ENCODE measurements at places on chromosomes 13 and 19.

DNA sequence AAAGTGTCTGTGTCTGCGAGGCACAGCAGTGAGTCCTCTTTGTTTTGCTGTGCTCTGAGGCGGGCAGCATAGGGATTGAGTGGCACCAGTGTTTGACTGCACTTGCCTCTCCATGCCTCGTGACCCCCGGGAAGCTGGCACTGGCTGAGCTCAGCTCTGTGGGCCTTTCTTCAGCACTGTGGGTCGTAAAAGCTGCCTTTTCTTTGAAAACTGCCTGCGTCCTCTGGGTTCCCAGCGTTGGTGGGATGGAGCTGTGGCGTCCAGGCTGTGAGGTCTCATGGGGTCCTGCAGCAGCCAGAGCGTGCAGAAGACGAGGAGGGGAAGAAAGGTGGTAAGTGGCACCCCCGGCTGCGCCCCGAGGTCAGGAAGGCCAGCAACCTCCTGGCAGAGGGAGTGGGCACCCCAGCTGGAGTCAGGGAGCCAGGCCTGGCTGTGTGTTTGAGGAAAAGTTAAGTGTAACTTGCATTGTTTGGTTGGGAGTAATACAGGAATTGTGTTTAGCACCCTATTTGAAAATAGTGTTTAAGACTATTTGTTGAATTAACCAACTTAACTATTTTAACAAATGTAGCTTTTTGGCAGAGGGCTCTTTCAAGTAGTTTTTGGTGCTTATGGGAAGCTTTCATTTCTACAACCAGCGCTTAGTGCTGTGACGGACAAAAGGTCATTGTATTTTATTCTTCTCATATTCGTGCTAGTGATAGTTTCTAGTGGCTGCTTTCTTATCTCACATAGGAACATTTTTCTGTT, 79.3 kb upstream of the TEX29 start:
- peak; percentile 83 for DNase-seq

- DNase-seq: peak; percentile 89
Measured at GRCh38 chr13:40666045-40666932, at the start of gene FOXO1. TSS of gene FOXO1 (minus strand) at chr13:40666641. CDS start at chr13:40666212, 429 bp downstream.

DNA sequence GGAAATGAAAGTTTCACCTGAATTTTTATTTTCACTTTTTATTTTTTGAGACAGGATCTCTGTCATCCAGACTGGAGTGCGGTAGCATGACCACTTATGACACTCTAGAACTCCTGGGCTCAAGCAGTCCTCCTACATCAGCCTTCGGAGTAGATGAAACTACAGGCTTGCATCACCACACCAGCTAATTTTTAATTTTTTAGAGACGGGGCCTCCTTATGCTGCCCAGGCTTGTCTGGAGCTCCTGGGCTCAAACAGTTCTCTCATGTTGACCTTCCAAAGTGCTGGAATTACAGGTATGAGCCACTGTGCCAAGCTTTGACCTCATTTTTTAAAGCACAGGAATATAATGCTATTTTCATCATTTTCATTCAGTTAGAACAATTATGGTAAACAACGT, 297.0 kb upstream of the KLHL1 start:
- no peak for DNase-seq

GRCh38 chr19:33445442-33446329, 72.2 kb downstream of the CEBPG start:
- DNase-seq: no peak

- no peak for DNase-seq
Measured at GRCh38 chr13:27921961-27922882, 2.4 kb downstream of the PDX1 start.

DNA sequence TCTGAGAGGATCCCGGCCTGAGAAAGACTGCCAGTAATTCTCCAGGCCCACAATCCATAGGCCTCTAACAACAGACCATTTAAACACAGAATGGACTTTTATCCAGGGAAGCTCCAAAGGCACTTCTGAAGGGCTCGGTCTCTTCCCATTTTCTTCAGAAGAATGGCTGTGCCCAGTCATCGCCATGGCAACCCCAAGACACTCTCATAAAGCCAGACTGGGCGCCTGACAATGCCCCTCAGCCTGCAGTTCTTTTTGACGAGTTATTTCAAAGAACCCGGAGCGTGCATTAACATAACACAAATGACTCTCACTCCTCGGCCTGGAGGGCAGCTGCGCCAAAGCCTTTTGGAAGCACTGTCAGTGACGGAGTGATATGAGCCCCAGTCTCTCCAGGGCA, 61.0 kb downstream of the RASA3 start:
- no peak for DNase-seq

DNA sequence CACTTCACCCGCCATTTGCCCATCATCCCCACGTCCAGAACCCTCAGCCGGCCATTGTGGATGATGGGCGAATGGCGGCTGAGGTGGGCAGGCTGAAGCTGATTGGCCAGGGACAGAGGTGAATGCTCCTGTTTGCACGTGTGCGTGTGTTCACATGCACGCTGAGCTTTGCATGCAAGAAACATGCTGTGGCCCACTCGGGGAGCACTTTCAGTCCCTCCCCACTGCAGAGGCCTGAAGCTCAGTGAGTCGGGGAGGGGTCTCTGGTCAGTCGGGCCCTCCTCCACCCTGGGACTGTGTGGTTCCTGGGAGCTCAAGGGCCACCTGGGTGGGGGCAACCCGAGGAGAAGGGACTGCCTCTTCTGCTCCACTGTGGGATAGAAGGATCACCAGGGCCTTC, 24.9 kb downstream of the CEBPA start:
- DNase-seq: no peak

DNA sequence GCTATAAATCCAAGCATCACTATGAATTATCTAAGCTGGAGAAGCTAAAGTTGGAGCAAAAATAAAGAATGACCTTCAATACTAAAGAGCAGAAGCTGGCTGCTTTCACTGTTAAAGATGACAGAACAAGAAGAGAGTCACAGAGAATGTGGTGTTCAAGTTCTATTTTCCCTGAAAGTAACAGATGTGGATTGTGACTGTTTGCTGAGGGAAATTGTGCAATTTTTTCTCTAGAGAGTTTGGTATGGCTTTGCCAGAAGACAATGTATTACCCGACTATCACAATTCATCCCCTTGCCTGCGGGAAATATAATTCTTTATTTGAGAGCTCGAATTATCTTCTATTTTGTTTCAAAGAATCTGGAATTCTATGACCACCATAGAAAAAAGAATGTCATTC, 83.1 kb downstream of the TNFSF13B start:
- DNase-seq: no peak
